ENCODE measurements at places on chromosomes 11 and 22. TPM values are rescaled to one million over a fixed set of nuclear protein-coding genes. Genes with fewer than 3 reads are reported as not detected.

GRCh38 chr22:20031732-20032406 lies 11.0 kb downstream of the TANGO2 start:
- no peak overlapping the region for H3K4me3 ChIP-seq
- no peaks in the 10 kb centered on the region for H3K36me3 ChIP-seq
- H3K27ac ChIP-seq, result no peak overlapping the region
- no peak for DNase-seq

DNA sequence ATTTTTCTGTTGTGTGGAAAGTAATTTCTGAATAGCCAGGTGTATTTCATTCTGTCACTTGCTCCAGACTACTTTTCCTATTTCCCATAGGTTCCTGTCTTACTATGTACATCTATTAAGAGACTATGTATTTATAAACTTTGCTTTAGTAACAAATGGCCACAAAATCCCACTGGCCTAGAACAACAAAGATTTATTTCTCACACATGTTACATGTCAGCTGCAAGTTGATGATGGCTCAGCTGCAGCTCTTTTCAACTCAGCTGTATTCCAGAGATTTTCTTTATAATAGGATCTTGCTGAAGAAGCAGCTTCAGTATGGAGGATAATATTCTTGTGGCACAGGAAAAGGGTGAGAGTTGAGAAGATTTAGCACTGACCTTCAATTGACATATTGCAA lies 539.6 kb upstream of the LRRC4C start:
- no peak overlapping the region for H3K4me3 ChIP-seq
- H3K36me3 ChIP-seq, result no peaks in the 10 kb centered on the region
- no peak for DNase-seq
- H3K27ac ChIP-seq, result no peak overlapping the region
- H3K4me1 ChIP-seq, result no peaks in the 10 kb centered on the region
- no peaks in the 10 kb centered on the region for H3K27me3 ChIP-seq

GRCh38 chr11:91773090-91773489 lies 451.5 kb upstream of the FAT3 start:
- no peaks in the 10 kb centered on the region for H3K4me1 ChIP-seq
- H3K27me3 ChIP-seq, result no peaks in the 10 kb centered on the region
- H3K4me3 ChIP-seq, result no peak overlapping the region
- H3K27ac ChIP-seq, result no peak overlapping the region

GRCh38 chr22:20591660-20592310 lies 84.4 kb downstream of the MED15 start:
- H3K27ac ChIP-seq, result no peak overlapping the region
- no peaks in the 10 kb centered on the region for H3K4me1 ChIP-seq
- peaks cover 8% of the 10 kb centered on the region for H3K36me3 ChIP-seq
- no peak overlapping the region for H3K4me3 ChIP-seq
- H3K27me3 ChIP-seq, result no peaks in the 10 kb centered on the region

- H3K36me3 ChIP-seq, result no peaks in the 10 kb centered on the region
- H3K4me1 ChIP-seq, result no peaks in the 10 kb centered on the region
- DNase-seq, result no peak
- no peak overlapping the region for H3K4me3 ChIP-seq
- no peaks in the 10 kb centered on the region for H3K27me3 ChIP-seq
Observed at GRCh38 chr11:110121204-110121603, 28.0 kb downstream of the ZC3H12C start.

- peaks cover 60% of the 10 kb centered on the region for H3K4me1 ChIP-seq
- peak overlapping the region; percentile 63 for H3K27ac ChIP-seq
- H3K27me3 ChIP-seq, result no peaks in the 10 kb centered on the region
Observed at GRCh38 chr22:50305923-50306566, 1.4 kb downstream of the PLXNB2 start.

DNA sequence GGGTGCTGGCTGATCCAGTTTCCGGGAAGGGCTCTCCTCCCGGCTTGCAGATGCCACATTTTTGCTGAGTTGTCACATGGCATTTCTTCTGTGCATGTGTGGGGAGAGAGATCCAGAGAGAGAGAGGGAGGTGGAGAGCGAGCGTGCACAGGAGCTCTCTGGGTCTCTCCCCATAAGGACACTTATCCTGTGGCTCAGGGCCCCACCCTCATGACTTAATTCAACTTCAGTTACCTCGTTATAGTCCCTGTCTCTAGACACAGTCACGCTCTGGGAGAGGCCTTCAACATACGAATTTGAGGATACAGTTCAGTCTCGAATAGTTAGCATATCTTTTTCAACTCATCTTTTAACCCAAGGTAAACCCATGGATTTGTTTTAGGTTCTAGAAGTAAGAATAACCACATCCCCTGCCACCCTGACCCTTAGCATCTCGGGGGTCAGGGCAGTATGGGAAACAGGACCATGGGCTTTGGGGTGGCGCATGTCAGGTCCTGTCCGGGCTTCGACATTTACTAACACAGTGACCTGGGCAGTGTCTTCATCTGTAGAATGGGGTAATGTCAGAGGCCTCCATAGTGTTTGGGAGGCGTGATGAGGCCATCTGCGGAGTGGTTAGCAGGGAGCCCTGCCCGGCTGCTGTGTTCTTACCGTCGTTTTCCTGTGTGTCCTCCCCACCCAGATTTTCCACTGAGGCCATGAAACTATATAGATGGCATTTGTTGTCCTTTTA lies 46.9 kb downstream of the TBC1D22A start:
- H3K36me3 ChIP-seq, result no peaks in the 10 kb centered on the region
- no peak for DNase-seq
- no peak overlapping the region for H3K4me3 ChIP-seq
- H3K4me1 ChIP-seq, result peaks cover 3% of the 10 kb centered on the region

DNA sequence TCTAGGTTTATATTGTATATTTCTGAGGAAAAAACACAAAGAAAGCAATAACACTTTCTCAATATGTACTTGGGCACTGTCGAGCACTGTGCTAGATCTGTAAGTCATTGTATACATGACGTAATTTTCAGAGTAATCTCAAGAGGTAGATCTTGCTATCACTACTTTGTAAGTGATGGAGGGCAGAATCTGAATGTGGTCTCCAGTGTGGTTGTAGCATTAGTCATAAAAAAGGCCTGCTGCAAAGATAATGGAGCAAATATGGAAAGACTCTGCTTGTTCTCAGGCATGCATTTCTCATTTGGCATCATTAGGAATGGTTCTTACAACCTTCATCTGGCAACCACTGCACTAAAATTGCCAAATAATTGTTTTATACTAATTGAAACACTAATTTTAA lies 419.8 kb upstream of the CCDC179 start:
- no peak overlapping the region for H3K4me3 ChIP-seq
- no peaks in the 10 kb centered on the region for H3K27me3 ChIP-seq
- no peaks in the 10 kb centered on the region for H3K4me1 ChIP-seq
- DNase-seq, result no peak
- no peak overlapping the region for H3K27ac ChIP-seq

DNA sequence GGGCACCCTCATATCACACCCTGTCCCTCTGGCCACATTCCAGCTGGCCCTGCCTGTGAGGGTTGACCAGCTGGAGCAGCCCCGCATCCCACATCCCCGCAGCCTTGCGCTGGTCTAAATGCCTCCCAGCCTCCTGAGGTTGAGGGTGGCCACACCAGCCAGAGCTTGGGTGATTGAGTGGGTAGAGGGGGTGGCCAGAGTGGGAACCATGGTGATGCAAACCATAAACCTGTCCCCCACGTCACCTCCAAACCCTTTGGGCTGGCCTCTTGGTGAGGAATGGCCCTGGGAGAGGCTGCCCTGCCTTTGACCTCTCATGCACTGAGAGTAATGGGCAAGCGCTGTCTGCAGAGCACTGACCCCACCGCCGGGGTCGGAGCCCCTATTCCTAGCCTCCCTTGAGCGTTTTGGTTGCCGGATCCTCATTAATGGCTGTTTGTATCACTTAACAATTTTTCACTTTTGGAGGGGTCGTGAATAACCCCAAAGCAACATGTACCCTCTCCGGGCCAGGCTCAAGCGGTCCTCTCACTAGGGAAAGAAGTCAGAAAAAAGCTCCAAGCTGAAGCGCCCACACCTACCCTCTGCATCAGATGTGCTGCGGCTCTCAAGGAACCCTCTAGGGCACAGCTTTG lies 16.0 kb upstream of the KCNQ1OT1 start:
- no peaks in the 10 kb centered on the region for H3K27me3 ChIP-seq
- peaks cover 10% of the 10 kb centered on the region for H3K4me1 ChIP-seq
- no peak for DNase-seq
- no peaks in the 10 kb centered on the region for H3K36me3 ChIP-seq
- H3K27ac ChIP-seq, result peak overlapping the region; percentile 57

- no peaks in the 10 kb centered on the region for H3K27me3 ChIP-seq
- H3K27ac ChIP-seq, result no peak overlapping the region
- no peaks in the 10 kb centered on the region for H3K36me3 ChIP-seq
Observed at GRCh38 chr22:26522012-26522411, 9.7 kb upstream of the TFIP11 start.

DNA sequence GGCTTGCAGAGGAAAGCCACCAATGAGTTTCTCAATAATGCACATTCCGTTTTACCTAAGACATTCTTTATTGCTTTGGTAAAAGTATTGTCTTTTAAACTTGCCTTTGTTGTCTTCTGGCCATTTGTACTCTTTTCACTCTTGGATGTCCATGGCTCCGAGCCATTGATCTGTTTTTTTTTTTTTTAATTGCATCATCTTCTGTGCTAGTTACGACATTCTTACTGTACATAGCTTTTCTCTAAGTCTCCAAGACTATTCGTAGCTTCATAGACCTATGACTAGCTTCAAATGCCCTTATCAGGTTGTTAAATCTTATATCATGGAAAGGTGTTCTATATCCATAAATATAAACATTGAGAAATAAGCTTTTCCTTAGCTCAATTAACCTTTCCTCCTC lies 1522.6 kb downstream of the FAM181B start:
- H3K4me3 ChIP-seq, result no peak overlapping the region
- no peak overlapping the region for H3K27ac ChIP-seq
- no peaks in the 10 kb centered on the region for H3K36me3 ChIP-seq
- H3K4me1 ChIP-seq, result no peaks in the 10 kb centered on the region
- no peaks in the 10 kb centered on the region for H3K27me3 ChIP-seq

- H3K36me3 ChIP-seq, result no peaks in the 10 kb centered on the region
- no peak for DNase-seq
- H3K4me3 ChIP-seq, result no peak overlapping the region
Observed at GRCh38 chr11:16312233-16312765, 44.0 kb downstream of the SOX6 start.

GRCh38 chr11:92322225-92322624 lies 97.6 kb downstream of the FAT3 start:
- H3K36me3 ChIP-seq, result no peaks in the 10 kb centered on the region
- H3K4me1 ChIP-seq, result no peaks in the 10 kb centered on the region
- no peak overlapping the region for H3K27ac ChIP-seq
- no peaks in the 10 kb centered on the region for H3K27me3 ChIP-seq

GRCh38 chr22:27476729-27477128 lies 324.8 kb downstream of the MN1 start:
- DNase-seq, result peak; percentile 28
- H3K27me3 ChIP-seq, result peaks cover 3% of the 10 kb centered on the region
- H3K4me3 ChIP-seq, result no peak overlapping the region
- peaks cover 16% of the 10 kb centered on the region for H3K4me1 ChIP-seq
- H3K36me3 ChIP-seq, result no peaks in the 10 kb centered on the region
- no peak overlapping the region for H3K27ac ChIP-seq

DNA sequence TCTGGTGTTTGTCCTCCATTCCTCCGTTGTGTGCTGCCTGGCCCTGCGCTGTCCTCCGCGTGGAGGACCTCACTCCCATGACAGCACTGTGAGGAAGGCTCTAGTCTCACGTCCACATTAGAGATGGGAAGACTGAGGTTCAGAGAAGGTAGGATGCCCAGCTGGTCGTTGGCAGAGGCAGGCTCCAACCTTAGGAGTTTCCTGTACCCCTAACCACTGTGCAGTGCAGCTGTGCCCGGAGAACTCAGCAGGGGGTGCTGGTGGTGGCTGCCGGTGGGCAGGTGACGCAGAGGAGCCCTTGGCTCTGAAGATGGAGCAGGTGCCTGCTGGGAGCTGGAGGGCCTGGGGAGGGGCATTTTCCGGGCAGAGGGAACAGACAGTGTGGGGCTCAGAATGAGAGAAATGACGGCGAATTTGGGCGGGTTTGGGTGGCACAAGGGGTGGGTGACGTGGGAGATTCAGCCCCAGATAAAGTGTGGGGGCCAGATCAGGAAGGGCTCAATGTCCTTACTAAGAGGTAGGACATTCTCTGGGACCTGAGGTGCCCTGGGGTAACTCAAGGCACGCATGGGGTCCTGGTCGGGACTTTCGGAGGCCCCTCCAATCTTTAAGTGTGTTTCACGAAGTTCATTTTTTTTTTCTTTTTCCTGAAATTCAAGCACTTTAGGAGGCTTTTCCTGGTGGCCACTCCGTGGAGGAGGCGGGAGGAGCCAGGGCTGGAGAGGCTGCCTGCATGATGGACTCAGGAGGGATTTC lies 535.0 kb downstream of the TBC1D22A start:
- H3K4me1 ChIP-seq, result no peaks in the 10 kb centered on the region
- no peak overlapping the region for H3K4me3 ChIP-seq
- no peaks in the 10 kb centered on the region for H3K36me3 ChIP-seq

GRCh38 chr22:23072077-23072910 lies 2.0 kb downstream of the GNAZ start:
- H3K36me3 ChIP-seq, result no peaks in the 10 kb centered on the region
- no peaks in the 10 kb centered on the region for H3K4me1 ChIP-seq
- DNase-seq, result no peak
- H3K27ac ChIP-seq, result no peak overlapping the region
- H3K4me3 ChIP-seq, result no peak overlapping the region

- no peak overlapping the region for H3K4me3 ChIP-seq
- DNase-seq, result no peak
- H3K27ac ChIP-seq, result no peak overlapping the region
- H3K36me3 ChIP-seq, result no peaks in the 10 kb centered on the region
- H3K4me1 ChIP-seq, result no peaks in the 10 kb centered on the region
Observed at GRCh38 chr11:108890482-108891105, 225.7 kb downstream of the DDX10 start.

Gene MMP27
- not detected for total RNA-seq

Gene B4GALNT4
- total RNA-seq, result 94.4 TPM

Gene ZBED5
- total RNA-seq, result 37.7 TPM

Gene APOL3
- not detected for total RNA-seq

Gene SPDYC
- total RNA-seq, result not detected

Gene TNNT3
- total RNA-seq, result 2.5 TPM

Gene PKP3
- 0.09 TPM for total RNA-seq

Gene C11orf86
- not detected for total RNA-seq

Gene GLYATL2
- not detected for total RNA-seq

Data from cardiac muscle cell (in vitro differentiated cells and primary cell).